ENCODE measurements at places on chromosomes 2 and 18.

DNA sequence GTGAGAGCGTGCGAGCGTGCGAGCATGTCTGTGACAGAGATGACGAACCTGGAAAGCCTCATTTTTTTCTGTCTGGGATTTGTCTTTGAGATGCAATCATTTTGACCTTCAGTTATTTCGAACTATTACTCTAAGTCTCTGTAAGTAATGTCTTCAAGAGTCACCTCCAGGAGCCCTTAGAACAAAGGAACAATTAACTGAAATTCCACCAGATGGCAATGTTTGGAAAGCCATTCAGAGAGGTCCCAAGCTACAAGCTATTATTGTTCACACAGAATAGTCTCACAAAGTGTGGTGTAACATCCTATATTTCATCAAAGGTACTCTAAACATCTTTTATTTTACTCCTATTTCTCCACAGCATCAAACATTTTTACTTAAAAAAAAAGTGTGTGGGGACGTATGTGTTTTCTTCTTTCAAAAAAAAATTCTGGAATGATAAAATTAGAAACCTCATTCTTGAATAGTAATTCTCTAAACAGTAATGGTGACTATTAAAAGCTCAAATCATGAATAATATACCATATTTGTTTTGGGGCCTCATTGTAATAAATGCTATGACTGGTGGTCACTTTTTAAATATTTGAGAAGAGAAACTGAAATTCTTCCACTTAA is 35.1 kb upstream of the MAPRE2 start:
- DNase-seq: peak; percentile 46

GRCh38 chr2:95345081-95345562 is 48.0 kb downstream of the KCNIP3 start:
- no peak for DNase-seq

GRCh38 chr2:53994818-53995808 is 24.3 kb upstream of the PSME4 start:
- no peak for DNase-seq

DNA sequence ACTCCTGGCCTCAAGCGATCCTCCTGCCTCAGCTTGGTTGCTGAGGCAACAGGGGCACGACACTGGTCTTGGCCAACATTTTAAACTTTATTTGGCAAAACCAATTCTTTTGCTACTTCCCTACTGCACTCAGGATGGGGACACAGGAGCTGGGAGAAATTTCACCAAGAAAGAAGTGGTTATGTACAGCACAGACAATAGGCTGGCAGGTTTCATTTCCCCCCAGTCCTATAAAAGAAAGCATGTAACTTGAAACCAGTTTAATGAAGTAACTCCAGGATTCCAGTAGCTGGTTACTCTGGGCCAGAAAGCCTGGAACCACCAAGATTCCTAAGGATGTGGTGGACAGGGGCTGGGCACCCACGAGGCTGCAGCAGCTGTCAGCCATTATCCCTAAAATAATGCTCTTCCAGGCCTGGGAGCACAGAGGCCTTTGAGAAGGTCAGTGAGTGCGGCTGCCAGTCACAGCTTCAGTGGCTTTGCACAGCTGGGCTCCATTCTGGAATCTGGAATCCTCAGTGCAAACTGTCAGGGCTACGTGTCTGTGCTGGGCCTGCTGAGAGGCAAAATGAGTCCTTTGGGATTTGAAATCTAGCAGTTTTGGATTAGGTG is 142.3 kb upstream of the ITGA6 start:
- no peak for DNase-seq

DNA sequence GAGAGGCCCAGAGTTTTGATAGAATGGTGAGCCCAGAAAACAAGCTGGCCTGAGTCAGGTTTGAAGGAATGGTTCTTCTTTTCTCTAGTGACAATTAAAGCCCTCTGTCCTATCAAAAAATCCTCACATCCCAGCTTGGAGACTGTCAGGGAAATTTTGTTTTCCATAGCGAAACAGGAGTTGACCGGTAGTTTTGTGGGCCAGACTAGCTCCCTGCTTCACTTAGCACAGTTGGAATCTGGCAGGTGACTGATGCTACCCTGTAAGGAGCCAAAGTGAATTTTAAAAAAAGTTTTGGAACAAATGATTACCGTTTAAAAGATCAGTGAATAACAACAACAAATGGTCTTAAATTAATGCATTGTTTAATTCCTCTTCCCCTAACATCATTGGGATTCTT is 6.7 kb downstream of the NAB1 start:
- no peak for DNase-seq

All from DND-41 (cell line).